ENCODE measurements at places on chromosomes 2 and 18.

DNA sequence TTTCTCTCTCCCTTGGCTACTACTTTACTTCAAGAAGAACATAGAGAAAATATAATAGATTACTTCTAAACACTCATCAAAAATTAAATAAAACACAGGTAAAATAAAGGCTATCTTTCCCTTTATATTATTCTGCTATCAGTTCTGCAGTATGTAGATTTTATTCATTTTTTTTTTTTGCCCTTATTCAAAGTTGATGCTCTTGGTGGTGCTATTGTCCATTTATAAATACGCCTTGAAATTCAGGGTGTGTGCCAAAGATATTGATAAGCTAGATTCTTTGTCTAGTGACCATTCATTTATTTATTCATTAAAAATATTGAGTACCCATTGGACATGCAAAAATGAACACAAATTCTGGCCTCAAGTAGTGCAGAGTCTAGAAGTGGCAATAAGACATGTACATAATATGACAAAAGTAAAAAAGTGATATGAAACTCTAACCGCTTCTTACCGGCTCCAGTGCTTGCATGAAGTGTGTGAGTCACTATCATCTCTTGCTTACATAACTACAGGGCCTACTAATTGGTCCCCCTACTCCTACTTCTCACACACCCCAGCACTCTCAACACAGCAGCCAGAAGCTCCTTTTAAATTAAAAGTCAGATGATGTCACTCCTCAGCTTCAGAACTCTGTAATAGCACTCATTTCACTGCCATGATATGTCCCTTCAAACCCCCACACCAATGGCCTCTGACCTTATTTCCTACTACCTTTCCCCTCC is 208.3 kb upstream of the FANCL start:
- DNase-seq: no peak

GRCh38 chr18:79692886-79693285 is 13.3 kb downstream of the CTDP1 start:
- DNase-seq: no peak

DNA sequence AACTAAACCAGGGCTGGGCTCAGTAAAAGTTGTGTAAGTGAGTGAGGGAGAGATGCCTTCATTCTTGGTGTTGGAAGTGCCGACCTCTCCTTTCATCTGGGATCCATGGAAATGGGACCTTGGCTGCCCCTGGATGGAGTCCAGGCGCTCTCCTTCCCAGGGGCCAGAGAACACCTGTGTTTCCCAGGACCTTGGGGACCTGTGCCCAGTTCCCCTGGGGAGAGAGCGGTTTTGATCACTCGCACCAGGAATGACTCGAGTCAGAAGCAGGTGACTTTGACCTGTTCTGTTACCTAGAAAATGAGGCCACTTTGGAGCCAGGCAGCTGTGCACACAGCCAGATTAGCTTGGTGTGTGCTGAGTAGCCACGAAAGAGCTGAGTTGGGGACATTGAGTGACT is 97.3 kb downstream of the SH3BP4 start:
- no peak for DNase-seq

DNA sequence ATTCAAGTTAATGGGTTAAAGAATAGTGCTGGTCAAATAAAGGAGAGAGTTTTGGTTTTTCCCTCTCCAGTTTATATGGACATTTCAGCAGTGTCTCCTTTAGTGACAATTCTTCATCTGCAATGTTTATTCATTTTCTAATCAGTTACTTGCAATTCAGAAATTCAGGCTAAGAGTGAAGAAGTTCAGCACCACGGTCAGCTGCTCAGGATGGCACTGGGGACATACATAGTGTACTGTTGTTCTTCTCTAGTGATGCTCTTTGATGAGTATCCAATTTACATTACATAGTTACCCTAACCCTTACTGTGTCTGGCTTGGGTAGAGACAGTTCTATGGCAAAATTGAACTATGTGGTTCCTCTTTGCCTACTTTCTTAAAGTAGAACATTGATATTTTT is 412.7 kb downstream of the CNTNAP5 start:
- DNase-seq: no peak

GRCh38 chr2:197883354-197884032 is 79.1 kb downstream of the PLCL1 start:
- DNase-seq: no peak

- DNase-seq: no peak
Measured at GRCh38 chr2:63438181-63438580, 150.1 kb downstream of the WDPCP start.

GRCh38 chr2:100109986-100110613 is 32.3 kb downstream of the AFF3 start:
- DNase-seq: no peak

DNA sequence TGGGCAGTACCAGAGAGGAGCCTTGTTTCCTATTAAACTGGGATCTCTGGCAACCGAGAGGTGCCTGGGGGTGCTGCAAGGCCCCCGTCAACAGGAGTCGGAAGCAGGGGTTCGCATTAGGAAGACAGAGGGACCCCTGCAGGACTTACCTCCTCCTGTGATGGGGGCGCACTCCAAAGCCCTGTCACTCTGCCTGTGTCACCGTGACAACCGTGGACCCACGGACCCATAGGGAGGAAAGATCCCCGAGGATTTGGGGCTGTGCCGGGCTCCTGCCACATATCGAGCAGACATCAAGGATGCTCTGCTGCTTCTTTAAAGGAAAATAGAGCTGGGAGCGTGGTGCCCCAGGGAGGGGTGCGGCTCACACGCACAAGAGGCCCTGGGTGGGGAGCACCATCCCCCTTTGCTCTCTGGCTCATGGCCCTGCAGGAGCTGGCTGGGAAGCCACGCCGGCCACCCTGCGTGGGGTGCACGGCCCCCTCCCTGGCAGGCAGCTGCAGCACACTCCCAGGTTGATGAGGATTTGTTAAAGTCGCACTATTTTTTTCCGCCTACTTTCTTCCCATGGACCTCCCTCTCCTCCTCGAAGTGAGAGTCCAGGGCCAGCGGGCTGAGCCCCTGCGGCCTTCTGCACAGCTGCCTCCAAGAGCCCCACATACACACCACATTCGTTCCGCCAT is 167.5 kb downstream of the TWIST2 start:
- DNase-seq: no peak

- DNase-seq: no peak
Measured at GRCh38 chr18:23648940-23649607, 13.6 kb downstream of the ANKRD29 start.

DNA sequence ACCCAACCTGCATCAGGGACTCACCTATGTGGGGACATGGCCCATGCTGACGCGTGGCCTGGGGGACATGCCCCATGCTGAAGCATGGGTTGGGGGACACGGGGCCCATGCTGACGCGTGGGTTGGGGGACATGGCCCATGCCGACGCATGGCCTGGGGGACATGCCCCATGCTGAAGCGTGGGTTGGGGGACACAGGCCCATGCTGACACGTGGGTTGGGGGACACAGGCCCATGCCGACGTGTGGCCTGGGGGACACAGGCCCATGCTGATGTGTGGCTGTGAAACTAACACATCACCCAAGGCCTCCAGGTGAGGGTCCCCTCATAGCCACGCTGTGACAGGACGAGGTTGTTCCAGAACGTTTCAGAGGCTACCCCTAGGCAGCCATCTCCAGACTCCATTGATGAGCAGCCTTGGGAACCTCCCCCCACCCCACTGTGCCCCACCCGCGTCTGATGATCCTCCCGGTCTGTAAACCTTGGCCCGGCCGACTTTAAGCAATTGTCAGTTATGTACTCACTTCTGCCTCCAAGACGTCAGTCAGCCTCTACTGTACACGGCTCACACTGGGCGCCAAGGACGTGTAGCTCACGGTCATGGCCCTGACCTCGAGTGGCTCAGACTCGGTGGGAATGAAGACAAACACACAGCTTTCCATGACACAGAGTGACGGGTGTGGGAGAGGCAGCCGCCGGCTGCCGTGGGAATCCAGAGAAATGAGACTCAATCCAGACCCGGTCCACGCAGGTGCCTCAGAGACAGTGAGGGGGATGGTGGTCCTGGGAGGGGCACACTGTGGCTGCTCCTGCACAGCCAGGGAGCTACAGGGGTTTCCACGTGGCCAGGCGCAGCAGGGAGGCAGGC is 50.2 kb upstream of the SLC66A3 start:
- no peak for DNase-seq

DNA sequence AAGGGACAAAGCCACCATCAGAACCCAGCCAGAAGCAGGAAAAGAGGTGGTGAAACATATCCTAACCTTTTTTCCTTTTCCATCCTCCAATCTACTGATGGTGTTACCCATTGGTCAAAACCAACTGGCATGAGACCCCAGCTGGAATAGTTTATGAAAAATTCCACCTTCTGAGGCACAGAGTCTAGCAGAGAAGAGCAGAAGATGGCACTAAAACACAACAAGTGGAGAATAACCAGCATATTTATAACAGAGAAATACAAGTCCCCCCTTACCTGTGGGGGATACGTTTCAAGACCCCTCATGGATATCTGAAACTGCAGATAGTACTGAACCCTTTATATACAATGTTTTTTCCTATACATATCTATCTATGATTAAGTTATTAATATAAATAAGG is 4.9 kb upstream of the INPP1 start:
- DNase-seq: no peak

GRCh38 chr2:235009081-235009480 is 57.3 kb downstream of the SH3BP4 start:
- DNase-seq: no peak

DNA sequence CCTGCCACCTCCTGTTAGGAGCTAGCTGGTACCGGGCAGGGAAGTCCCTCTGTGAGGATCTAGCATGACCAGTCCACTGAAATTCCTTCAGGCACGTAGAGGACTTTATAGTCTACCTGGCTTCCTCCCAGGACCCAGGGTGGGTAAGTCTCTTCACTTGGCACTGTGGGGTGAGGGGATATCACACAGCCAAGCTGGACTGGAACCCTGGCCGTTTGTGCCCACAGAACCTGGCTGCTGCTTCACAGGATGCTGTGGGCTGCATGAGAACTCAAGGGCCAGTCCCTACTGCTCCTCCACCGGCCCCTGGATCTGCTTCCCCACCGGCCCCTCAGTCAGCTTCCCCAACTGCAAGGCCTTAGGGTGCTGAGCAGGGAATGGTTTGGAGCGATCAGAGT is 35.8 kb downstream of the HS1BP3 start:
- DNase-seq: no peak

- no peak for DNase-seq
Measured at GRCh38 chr2:134667081-134667480, 51.7 kb downstream of the TMEM163 start.

DNA sequence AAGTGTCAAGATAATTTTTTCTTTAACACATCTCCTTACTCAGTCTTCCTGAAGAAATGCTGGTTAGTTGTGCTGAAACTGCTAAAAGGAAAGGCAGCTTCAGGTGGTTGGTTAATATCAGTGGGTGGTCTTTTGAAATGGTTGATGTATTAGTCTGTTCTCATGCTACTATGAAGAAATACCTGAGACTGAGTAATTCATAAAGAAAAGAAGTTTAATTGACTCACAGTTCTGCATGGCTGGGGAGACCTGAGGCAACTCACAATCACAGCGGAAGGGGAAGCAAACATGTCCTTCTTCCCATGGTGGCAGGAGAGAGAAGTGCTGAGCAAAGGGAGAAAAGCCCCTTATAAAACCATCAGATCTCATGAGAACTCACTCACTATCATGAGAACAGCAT is 125.9 kb upstream of the CYRIA start:
- DNase-seq: no peak

DNA sequence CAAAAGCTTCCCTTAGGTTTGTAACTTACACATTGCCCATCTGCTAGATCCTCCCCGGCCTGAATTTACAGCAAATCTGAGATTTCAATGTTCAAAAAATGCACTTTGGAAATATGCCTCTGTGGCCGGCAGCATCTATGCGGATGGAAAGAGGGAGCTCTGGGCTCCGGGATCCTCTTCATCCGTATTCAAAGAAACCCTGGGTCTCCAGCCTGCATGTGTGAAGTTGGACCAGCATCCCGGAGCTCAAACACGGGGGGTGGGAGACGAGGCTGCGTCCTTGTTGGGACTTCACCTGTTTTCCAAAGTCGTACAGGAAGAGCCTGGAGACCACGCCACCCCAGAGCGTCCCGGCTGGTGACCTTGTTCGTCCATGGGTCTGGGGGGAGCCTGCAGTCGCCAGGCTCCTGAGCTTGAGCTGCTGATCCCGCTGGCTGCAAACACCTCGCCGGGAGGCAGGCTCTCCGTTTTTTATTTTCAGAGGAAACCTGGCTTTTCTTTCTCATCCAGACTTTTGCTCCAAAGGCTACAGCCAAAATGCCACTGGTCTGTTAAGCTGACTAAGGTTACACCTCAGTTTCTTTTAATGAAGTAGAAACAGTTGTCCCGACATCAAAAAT is 77.4 kb downstream of the PTGR3 start:
- no peak for DNase-seq

GRCh38 chr18:78801011-78801410 is 178.6 kb upstream of the SALL3 start:
- DNase-seq: no peak

GRCh38 chr2:240794178-240794721 is 25.8 kb downstream of the KIF1A start:
- DNase-seq: no peak

- no peak for DNase-seq
Measured at GRCh38 chr18:63054901-63055584, 264.5 kb downstream of the BCL2 start.

- no peak for DNase-seq
Measured at GRCh38 chr18:73880387-73880786, 267.2 kb downstream of the FBXO15 start.

GRCh38 chr2:240912878-240913809 is 7.0 kb downstream of the CROCC2 start:
- no peak for DNase-seq

DNA sequence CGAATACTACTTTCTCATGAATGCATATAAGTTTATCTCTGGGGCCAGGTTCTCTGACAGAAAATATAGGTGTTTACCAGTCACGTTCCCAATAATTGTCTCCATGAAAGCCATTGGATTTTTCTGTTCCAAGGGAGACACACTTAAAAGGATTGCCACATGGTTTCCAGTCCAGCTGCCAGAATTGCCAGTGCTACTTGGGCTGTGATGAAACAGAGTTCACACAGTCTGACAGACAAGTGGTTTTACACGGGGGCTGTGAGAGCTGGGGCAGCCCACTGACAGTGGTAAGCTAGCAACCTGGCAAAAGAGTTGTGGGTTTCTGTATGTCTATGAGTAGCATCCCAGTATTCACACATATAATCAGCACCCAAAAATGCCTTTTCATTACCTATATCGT is 27.7 kb upstream of the ATRAID start:
- DNase-seq: no peak

Data from cortex of kidney (tissue), 1 donor.